Suppressor macrophage treated with lipopolysaccharide for 1 hour (primary cell): ENCODE measurements at places on chromosomes 3 and 15.
A peak's percentile ranks its signal among the peaks of the same experiment; 100 is the strongest.

- DNase-seq: peak; percentile 89
Measured at GRCh38 chr15:89430530-89431341, 65.6 kb downstream of the RHCG start.

- DNase-seq: no peak
Measured at GRCh38 chr3:12584083-12584482, 27.2 kb downstream of the MKRN2 start.

DNA sequence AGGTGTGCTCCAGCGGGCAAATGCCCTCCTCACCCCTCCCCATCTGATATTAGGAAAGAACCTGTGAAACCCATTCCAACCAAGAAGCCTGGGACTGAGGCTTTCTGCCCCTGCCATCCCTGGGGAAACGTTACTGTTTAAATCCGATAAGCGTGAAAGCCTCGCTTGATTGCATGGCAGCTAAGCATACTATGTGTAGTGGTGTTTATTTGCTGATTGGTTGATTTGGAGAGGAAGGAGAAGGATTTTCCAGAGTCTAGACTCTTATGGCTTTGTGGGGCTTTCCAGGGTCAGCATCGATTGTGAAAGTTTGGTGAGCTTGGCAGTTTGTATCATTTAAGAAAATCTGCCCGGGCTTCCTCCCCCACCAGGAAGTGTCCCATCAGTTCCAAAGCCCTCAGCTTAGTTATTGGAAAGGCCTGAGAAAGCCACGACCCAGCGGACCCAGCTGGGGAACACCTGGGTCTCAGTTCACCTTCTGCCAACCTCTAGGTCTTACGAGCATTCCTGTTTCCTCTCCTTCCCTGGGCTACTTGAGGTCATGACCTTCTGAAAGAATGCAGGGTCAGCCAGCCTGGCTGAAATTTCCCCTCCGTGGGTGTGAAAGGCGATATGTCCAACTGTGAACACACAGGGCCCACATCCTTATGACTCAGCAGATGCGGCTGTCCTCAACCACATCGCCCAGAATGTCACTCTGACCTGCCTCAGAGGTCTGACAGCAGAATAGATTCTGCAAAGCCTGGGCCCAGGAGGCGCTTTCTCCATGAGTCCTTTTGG is 62.8 kb upstream of the HERC1 start:
- peak; percentile 97 for DNase-seq

GRCh38 chr15:67253549-67254237 is 768 bp downstream of the AAGAB start:
- DNase-seq: peak; percentile 22

- no peak for DNase-seq
Measured at GRCh38 chr3:81837071-81837593, 75.7 kb upstream of the GBE1 start.

DNA sequence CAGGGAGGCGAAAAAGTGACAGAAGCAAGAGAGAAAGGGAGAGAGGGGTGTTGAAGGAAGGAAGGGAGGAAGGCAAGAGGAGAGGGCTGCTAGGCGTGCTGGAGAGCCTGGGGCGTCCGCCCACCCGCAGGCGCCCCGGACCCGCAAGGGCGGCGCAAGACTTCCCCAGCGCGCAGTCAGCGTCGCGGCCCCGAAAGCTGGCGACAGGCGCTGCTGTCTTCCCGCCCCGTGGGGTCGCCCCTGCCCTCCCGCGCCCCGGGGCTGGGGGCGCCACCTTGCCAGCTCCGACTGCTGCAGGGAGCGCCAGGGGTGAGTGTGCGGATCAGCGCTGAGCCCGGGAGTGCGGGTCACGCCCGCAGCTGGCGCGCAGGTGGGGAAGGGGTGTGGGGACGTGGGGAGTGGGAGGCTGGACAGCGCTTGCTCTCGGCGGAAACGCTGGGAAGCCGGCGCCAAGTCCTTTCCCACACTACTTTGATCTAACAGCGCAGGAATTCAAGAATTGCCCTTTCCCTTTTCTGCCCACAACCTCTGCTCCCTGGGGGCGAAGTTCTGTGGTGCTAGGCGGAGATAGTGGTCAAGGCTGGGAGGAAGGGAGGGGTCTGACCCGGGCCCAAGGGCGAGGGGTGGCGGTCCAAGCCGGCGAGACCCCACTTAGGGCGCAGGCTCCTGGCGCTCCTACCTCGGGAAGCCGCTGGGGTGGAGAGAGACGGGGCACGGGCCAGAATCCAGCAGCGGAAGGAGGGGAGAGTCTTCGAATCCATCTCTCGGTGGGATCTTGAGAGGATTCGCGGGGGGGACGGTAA is 266.1 kb downstream of the CGGBP1 start:
- DNase-seq: peak; percentile 32

GRCh38 chr15:63491116-63491827 is 13.1 kb upstream of the USP3 start:
- peak; percentile 80 for DNase-seq

DNA sequence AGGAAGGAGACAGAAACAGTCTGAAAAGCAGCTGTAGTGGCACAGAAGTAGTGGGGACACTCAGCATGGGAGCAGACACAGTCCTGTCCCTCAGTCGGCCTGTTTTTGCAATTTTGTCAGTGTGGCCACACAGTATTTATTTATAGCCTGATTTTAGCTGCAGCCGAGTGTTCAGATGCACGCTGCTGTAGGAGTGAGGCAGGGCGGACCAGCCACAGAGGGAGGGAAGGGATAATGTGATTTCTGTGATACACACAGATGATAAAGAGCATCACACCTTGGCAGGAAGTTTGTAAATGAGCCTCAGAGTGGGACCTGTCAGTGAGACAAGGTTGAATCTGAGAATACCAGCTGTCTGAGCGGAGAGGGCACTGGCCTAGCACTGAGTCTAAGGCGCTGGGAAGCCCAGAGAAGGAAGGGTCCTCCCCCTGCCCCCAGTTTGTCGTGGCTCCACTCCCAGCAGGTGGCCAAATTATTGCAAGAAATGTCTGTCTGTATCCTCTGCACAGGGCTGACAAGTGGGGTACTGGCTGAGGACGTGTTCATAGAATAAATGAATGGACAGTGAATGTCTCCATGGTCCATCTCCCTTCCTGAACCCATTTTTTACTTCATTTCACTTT is 3.8 kb downstream of the PSTPIP1 start:
- no peak for DNase-seq
